ENCODE measurements at places on chromosomes 16 and 17.

- DNase-seq, result no peak
These were observed 729.3 kb upstream of the KIF2B start for GRCh38 chr17:53093391-53093790.

DNA sequence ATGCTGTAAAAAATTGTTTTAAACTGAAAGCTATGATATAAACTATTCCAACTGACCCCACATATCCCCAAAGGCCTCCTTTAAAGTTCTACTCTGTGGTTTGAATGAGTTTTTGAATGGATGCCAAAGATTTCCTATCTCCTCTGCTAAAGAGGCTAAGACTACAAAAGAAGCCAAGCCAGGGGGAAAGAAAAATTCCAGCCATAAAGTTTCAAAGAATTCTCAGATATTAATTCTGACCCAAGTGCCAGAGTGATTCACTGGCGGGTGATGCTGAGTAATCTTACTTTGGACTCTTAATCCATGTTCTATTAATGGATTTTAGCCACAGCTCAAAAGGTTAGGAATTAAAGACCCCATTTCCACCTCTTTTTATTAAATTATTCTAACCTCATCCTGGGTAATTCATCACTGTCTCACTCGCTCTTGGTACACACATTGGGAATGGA, 60.7 kb downstream of the HS3ST3A1 start:
- DNase-seq, result no peak

- DNase-seq, result no peak
These were observed 40.1 kb downstream of the IL4R start for GRCh38 chr16:27353853-27354252.

- DNase-seq, result peak; percentile 91
These were observed at the start of gene PRR11 for GRCh38 chr17:59155439-59156177. PRR11 (plus strand) TSS chr17:59155746; CDS start chr17:59169753, 14,007 bp downstream.

DNA sequence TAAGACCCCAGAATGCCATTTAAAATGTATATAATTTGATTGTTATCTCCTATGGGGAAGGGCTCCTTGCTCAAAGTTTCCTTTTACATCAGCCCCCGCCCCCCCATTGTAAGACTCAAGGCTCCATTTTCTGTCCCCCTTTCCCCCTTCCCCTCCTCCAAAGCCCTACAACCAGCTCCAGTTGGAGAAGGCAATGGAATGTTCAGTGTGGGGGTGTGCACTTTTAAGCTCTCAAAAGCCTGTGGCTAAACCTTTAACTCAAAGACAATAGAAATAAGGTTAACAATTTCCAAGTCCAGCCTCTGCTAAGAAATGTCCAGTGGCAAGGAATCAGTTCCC, 114.7 kb downstream of the NOG start:
- no peak for DNase-seq

GRCh38 chr16:22928882-22929435, 115.0 kb downstream of the HS3ST2 start:
- DNase-seq, result no peak

DNA sequence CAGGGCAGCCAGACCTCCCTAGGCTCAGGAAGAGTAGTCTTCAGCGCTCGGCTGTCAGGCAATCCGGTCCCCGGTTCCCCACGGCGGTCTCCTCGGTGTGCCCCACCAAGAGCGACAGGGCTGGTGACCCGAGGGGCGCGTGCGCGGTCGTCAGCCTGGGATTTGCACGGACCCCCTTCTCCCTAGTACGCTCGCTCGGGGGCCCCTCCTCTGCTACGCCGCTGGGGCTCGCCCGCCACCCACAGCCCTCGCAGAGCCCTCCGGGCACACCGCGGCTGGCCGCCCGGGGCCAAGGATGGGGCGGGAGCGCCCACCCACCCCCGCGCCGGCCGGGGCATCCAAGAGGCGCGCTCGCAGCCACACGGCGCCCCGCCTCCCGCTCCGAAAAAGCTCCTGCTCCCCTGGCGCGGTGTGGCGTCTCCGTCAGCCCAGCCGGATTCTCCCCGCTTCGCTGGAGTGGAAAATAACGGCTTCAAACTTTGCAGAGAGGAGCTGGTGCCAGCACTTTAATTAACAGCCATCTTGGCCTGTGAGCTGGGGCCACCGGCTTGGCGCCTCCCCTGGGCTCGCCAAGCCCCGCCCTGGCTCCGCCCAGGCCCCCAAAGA, 2.1 kb upstream of the C1QL1 start:
- peak; percentile 14 for DNase-seq

DNA sequence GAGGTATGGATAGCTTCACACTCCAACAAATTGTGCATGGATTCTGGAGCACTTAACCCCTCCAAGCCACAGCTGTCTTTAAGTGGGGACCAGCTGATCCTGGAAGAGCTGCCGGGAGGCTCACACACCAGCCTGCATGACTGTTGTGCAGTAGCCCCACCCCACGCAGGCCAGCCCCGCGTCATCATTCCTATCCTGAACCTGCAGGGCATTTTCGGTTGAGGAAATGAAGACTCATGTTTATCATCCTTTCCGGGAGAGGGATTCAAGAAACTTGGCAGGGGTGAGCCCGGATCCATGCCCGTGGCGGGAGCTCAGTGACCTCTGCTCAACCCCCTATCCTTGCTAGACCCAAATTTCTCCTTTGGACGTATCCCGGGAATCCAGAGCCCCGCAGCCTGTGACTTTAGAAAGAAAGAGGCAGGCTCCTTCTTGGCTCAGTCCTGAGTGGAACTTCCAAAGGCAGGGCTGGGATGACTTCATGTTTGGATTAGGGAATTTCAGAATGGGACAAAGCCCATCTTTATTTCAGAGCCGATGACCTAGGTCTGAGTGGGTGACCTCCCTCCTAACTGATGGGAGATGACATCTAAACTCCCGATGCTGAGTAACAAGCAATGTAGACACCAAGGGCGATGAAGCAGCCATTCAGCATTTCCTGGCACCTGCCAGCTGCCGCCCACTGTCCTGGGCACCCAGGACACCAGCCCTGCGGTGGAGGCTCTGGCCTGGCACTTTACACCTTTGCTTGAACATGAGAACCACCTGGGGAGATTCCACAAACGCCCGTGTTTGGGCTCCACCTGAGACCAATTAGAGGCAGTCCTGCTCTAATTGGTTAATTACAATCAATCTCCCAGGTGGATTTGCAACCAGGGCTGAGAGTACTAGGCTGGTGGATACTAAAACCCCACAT, 43.3 kb upstream of the CMIP start:
- DNase-seq, result no peak

- DNase-seq, result no peak
These were observed 13.7 kb downstream of the SMARCE1 start for GRCh38 chr17:40633871-40634270.

DNA sequence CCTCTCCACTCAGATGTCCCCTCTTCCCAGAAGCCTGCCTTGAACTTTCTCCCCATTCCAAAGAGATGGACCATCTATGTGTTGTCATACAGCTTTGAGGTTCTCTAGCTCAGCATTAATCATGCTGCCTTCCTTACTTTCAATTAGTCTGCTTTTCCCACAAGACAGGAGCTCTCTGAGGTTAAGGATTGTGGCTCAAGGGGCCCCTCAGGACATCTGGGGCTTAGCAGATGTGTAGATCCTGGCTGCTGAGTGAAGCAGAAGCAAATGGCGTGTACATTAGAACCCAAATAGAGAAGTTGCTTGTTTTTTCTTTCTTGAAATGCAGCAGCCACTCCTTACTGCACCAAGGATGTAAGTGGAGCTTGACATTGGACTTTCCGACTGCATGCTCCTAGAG, 330.5 kb upstream of the TNRC6C start:
- DNase-seq, result no peak

DNA sequence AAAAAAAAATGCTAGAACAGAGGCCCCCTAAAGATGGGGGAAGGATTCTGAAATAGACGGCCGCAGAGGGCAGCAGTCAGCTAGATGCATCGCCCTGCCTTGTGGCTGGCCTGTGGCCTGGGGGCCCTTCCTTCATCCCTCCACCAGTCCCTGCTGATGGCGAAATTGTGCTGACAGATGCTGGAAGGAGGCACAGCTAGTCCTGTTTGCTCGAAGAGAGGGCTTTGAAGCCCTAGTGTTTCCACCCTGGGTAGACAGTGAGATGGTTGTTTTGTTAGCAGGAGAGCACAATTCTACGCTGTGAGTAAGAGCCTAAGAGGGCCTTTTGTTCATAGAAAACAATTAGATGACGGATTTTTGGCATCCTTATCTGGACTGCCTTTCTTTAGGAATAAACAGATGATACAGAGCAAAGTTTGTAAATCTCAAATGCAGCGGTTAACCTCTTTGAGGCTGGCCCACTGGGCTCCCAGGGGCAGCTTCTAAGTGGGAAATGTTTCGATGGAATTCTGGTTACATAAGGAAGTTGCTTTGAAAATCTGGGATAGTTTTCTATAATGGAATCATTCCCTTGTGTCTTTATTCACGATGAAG, 23.0 kb downstream of the VPS35L start:
- no peak for DNase-seq

DNA sequence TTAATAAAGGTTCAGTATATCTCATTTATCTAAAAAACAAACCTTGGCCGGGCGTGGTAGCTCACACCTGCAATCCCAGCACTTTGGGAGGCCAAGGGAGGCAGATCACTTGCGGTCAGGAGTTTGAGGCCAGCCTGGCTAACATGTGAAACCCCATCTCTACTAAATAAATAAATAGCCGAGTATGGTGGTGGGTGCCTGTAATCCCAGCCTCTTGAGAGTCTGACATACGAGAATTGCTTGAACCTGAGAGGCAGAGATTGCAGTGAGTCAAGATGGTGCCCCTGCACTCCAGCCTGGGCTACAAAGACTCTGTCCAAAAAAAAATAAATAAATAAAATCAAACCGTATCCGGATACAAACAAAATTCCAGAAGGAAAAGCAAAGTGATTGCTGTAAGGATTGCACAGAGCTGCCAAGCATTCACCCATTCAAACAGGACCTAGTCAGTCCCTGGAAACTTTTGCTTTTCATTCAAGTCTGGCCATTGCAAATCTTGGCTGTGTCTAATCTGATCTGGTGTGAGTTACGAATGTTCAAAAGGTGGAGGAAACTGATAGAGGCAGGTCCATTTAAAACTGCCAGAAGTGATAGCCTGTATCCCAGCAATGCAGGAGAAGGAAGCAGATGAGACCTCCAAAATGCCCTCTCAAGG, 102.5 kb upstream of the CLEC3A start:
- no peak for DNase-seq

- DNase-seq, result no peak
These were observed 1.4 kb downstream of the CEP131 start for GRCh38 chr17:81221371-81221841.

- no peak for DNase-seq
These were observed 183.2 kb downstream of the ZNF423 start for GRCh38 chr16:49672753-49673152.

DNA sequence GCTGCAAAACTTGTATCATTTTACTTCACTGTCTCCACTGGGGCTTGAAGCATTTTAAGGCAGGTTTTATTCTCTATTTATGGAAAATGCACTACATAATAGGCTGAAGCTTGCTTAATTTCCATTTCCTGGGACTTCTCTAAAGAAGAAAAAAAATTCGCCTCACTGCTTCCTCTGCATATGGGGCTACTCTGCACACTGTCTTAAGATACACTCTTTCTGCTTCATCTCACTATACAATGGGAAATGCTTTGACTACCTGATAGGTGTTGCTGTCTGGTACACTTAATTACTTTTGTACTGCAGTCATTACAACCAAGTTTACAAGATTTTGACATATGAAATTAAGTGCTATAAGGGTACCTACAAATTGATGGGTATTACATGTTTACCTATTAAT, 466.0 kb downstream of the KCNJ18 start:
- DNase-seq, result no peak

- no peak for DNase-seq
These were observed 6.9 kb downstream of the CCL17 start for GRCh38 chr16:57411362-57411976.

DNA sequence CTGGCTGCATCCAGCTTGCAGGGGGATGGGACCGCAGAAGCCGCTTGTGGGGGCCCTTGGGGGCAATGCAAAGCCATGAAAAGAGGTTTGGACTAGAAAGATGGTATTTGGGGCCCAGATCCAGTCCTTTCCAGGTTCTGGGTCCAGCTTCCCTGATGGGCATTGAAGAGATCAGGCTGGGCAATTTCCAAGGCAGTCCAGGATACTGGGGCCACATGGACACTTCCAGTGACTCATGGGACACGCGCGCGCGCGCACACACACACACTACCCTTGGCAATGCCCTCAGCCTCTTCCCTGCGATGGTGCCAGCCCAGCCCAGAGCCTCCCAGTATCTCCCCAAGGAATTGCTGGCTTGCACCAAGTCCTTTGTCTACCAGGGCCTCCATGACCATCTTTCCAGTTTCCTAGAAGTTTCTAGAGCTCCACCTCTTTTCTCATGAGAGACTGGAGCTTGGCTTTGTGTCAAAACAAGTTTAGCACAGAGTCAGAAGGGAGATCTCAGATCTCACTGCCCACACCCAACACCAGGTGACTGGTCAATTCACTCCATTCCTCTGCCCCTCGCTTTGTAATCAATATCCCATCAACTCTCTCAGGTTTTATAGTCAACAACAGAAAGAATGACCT, 44.3 kb downstream of the WNT3 start:
- no peak for DNase-seq

DNA sequence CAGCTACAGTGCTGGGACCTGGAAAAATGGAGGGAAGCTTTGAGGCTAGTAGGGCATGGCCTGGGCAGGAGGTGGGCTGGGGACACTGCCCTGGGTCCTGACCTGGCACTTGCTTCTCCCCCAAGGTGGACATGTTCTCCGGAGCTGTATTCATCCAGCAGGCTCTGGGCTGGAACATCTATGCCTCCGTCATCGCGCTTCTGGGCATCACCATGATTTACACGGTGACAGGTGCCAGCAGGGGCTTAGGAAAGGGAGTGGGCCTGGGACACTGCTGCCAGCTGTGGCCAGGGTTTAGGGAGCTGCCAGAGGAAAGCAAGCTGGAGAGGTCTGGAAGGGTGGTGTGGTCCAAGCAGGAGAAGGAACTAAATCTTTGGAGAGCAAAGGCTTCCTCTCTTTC, 3.1 kb downstream of the SLC5A2 start:
- no peak for DNase-seq

- DNase-seq, result peak; percentile 80
These were observed 6.7 kb downstream of the HS3ST3A1 start for GRCh38 chr17:13594762-13595598.

DNA sequence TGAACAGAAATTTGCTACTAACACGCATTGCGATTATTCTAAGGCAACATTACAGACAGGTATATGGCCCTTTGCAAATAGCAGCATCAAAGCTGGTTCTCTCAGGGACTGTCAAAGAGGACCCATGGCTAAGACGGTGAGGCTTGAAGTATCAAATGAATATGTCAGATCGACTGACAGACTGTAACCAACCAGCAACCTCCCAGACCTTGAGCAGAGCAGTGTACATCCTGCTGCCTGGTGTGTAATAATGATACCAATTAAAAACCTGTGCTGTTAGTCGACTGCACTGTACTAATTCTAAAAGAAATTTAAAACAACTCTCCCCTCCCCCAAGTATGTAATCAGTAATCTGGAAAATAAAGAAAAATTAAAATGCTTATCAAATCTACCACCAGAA, 35.9 kb upstream of the GHDC start:
- no peak for DNase-seq

- peak; percentile 51 for DNase-seq
These were observed at the start of gene PNMT for GRCh38 chr17:39667945-39668924. PNMT (plus strand) TSS chr17:39668453; CDS start chr17:39668476, 23 bp downstream.

DNA sequence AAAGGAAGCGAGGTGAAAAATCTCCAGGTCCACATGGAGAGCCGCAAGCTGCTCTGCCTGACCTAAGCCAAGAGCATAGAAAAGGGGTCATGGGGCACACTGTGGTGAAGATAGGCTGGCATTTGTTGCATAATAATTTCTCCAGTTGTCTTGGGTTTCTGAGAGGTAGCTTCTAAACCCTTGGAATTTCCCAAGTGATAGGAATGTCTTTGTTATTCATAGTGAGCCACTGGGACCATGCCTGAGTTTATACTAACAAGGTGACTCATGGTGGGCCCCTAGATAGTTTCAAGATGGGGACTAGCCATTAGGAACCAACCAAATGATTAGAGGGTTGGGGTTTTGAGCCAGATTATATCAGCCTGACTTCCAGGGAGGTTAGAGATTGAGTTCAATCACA, 25.6 kb downstream of the SOST start:
- DNase-seq, result no peak

All from activated CD4-positive, CD25-positive, alpha-beta regulatory T cell (primary cell).